ENCODE measurements at places on chromosomes 7 and 10.

DNA sequence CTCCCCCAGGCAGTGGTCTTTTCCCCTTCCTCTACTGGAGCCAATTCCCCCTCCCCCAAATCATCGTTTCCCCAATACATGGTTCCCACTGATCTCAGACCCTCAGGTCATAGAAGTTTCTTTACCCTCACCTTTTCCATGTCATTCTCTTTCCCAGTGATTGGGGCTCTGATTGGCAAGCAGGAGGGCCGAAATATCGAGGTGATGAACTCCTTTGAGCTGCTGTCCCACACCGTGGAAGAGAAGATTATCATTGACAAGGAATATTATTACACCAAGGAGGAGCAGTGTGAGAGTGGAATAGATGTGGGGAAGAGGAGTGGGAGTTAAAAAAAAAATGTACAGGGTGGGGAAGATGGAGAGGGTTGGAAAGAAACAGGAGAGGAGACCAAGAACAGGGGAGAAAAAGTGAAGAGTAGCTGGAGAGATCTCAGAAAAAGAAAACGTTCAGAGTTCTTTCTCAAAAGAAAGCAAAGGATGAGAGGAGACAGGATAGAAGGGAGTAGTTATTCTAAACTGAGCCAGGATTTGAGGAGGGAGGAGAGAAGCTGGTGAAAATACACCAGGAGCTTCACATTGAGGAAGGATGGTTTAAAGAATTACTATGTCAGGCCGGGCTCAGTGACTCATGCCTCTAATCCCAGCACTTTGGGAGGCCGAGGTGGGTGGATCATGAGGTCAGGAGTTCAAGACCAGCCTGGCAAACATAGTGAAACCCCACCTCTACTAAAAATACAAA is 858 bp downstream of the COPS6 start:
- DNase-seq, result no peak

DNA sequence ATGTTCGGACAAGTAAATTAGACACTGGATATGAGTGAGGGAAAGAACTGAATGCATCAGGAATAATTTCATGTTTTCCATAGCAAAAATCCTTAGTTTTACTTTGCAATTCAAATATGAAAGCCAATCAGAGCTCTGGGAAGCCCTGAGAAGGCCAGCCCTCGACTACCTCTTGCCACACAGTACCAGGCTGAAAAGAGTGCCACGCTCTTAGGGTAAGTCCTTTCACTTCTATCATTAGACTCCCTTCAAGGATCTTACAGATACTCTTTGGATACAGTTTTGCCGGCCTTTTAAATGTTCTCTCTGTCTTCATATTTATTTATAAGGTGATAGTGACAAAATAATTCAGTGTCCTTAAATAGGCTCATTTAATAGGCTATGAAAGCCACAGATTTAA is 1.9 kb downstream of the COBL start:
- no peak for DNase-seq

GRCh38 chr7:40138973-40139372 is 4.2 kb downstream of the SUGCT start:
- DNase-seq, result no peak

DNA sequence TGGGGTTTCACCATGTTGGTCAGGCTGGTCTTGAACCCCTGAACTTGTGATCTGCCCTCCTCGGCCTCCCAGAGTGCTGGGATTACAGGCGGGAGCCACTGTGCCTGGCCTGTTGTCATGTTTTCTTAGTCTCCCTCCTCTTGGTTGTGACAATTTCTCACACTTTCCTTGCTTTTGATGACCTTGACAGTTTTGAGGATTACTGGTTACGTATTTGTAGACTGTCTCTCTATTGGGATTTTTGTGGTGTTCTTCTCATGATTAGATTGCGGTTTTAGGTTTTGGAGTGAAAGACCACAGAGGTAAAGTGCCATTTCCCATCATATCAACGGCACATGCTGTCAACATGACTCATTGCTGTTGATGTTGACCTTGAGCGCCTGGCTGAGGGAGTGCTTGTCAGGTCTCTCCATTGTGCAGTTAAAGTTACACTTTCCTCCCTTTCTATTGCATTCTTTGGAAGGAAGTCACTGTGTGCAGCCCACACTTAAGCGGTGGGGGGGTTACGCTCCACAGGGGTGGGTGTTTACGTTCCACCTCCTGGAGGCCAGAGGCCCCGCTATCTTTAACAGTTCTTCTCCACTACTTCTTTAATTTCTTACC is 10.8 kb downstream of the NEURL1 start:
- DNase-seq, result no peak

DNA sequence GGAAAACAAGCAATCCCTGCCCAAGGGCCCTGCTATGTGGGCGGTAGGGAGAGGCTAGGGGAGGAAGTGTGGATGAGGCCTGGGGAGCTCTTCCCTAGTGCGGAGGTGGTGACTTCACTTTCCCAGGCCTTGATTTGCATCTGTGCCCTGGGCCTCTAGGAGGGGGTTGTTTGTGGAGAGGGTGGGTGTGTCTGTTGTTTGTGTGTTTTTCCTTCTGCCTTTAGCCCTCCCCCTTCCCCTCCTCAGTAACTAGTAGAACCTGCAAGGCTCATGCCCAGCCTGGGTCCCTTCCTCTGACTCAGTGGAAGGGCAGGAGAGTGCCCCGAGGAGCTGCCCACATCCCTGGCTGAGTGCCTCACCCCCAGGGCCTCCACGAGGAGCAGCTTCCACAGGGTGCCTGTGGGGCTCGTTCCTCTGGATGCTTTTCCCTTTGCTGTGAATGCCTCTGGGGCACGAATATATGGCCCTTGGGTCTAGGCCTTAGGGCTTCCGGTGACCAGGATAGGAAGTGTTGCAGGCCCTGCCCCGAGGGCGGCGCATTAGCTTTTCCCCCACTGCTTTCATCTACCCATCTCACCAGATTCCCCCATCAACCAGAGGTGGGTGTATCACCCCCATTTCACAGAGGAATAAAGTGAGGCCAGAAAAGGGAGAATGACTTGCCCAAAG is 89.4 kb upstream of the DUSP5 start:
- DNase-seq, result no peak

DNA sequence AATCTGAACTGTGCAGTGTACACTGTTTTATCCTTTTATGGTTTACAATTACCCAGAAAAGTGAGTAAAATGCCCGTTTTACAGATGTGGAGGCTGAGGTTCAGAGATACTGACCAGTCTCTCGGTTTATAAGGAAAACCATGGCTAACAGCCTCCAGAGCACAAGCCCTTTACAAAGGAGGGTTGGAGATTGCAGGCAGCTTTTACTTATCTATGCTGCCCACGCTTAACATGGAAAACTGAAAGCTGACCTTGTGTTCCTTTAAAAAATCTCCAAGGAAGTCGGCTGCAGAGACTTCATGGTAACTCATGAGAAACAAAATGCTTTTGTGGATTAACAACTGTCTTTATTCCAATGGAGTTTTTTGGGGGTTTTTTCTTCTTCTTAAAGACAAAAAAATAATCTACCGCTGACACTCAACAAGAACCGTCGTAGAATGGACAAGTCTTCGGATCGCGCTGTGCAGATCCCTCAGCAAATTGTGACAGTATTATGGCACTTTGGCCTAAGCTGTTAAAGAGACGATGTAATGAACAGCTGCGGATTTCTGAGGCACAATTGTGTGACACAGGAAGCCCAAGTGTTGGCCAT is 654 bp upstream of the SLF2 start:
- no peak for DNase-seq

DNA sequence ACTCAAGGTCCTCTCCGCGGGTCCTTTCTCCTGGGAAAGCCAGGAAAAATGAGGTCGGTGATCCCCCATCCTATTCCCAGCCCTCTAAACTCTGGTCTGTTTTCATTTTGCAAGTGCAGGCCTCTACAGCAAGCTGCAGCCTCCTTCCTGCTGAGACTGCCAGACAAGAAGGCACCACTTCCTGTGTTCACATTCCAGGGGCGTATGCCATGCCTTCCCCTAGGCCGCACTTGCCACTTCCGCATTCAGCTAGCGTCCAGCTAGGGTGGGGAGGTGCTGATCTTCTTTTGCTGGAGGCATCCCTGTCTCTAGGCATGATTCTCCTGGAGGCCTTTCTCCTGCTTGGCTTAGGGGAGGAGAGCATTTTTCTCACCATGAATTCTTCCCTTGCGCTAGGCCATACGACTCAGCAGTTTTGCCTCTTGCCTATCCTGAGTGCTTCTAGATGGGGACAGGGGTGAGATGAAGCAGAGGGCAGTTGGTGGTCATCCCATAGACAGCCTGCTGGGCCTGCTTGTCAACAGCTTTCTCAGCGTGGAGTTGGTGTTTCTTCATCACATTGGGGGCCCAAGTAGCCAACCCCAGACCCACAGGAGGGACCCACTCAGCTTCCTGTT is 328.9 kb downstream of the RPS24 start:
- no peak for DNase-seq

- no peak for DNase-seq
Observed at GRCh38 chr10:124657806-124658205, 86.4 kb downstream of the FAM53B start.

DNA sequence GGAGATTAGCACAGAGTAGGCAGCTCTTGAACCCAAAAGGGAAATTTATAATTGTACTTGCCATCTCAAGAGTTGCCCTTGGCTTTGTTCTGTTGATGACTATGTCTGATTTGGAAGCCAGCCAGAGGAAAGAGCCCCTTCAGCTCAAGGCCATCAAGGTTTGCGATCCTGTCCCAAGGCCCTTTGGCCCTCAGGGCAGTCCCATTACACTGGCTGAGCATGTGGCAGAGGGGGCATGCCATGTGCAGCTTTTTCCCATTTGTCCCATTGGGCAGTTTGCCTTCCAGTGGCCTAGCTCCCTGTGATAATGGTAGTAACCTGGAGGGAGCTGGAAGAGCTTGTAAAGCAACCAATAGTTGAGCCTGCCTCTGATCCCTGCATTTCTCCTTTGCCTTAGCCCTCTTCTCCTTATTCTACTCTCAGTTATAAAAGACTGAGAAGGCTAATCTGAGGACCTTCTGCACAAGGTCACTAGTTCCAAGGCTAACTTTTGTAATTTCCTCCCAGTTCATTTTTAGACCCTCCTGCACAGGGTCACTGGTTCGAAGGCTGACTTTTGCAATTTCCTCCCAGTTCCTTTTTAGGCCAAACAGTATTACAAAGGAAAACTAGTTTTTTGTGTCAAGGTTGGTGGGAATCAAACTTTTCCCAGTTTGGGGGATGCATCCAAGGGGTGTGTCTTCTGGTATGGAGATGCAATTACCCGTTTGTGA is 31.0 kb upstream of the ARHGAP12 start:
- no peak for DNase-seq

- no peak for DNase-seq
Observed at GRCh38 chr7:138247568-138248333, 171.5 kb downstream of the AKR1D1 start.

DNA sequence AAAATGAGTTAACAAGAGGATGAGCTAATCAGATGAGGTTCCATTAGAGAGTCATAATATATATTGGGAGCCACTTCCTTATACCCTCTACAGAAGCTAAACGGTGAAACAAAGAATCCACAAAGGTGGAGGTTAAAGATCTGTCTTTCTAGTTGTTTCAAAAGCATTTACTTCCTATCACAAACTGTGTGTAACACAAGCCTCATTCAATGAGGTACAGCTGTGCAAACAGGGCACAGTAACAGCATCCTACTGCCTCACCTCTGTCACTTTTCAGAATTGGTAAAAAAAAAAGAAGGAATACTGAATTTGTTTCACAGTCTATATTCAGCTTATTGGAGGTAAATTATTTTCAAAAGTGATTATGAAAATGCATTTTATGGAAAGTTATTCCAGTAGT is 128.7 kb downstream of the AGMO start:
- DNase-seq, result no peak

- DNase-seq, result no peak
Observed at GRCh38 chr10:75955973-75956502, 524.6 kb downstream of the LRMDA start.

- DNase-seq, result no peak
Observed at GRCh38 chr7:116708248-116708647, 36.3 kb downstream of the MET start.

GRCh38 chr10:91689731-91690168 is 56.9 kb upstream of the PPP1R3C start:
- DNase-seq, result no peak

DNA sequence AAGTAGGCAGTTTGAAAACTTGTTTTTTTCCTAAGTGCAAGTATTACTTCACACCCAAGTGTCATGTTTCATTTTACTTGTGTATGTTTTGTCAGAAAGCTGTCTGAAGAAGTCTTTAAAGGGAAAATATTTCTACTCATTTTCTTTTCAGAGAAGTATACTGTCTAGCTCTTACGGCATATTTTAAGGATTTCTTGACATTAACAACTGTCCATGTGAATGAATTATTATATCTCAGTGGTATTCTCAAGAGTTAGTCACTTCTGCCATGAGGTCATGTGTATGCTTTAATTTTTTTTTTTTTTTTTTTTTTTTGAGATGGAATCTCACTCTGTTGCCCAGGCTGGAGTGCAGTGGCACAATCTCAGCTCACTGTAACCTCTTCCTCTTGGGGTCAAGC is 229.5 kb downstream of the BICC1 start:
- DNase-seq, result no peak

DNA sequence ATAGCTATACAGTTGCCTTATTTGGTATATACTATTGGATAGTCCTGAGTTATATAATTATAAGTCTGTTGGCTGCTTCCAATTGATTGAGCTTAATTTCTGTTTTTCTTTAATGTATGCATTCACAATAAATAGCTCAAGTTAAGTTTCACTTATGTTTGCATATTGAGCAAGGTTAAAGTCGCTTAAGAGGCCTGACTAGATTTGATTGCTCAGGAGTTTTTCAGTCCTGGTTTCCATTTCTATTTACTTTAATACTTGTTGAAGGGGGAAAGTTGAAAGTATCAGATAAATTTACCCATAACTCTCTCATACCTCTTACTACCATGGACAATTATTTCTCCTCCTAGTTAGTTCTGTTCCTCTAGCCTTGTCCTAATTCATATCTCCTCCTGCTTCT is 294.7 kb downstream of the ARL4A start:
- DNase-seq, result no peak

DNA sequence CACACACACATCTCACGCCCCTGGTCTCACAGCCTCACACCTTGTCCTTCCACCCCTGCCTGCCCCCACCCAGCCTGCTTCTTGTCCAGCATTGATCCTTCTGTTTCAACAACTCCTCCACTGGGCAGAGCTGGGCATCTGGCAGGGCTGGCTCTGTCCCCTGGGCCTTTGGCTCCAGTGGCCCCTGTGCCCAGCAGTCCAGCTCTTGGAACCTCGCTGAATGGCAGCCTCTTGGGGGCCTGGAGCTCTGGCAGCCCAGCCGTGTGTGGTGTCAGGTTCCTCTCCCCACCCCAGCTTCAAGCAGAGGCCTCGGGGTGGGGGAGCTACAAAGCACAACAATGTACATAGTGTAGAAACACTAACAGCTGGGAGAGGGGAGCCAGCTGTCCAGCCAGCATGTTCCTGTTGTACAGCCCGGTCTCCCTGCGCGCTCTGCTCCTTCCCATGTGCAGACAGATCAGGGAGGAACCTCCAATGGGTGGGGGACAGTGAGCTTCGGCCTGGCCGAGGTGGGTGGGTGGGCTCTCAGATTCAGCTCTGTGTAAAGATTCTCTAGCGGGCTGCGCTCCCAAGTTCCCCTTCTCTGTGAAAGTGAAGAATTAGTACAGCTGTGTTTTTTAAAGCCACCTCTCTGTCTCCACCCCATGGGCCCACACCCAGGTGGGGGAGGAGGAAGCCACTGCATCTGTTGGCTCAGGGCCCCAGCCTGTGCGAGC is 19.4 kb downstream of the ZMIZ2 start:
- DNase-seq, result peak; percentile 37

GRCh38 chr10:97006364-97006763 is 174.3 kb downstream of the LCOR start:
- DNase-seq, result no peak

GRCh38 chr7:288671-289101 is 1.3 kb upstream of the FOXL3 start:
- no peak for DNase-seq
